ENCODE measurements at places on chromosomes 4 and X. TPM values are rescaled to one million over a fixed set of nuclear protein-coding genes. Genes with fewer than 3 reads are reported as not detected.

FAM236D gene
- polyA plus RNA-seq: not detected

FGF16 gene
- not detected for polyA plus RNA-seq

IL3RA gene
- polyA plus RNA-seq: not detected

NAT8L gene
- 0.02 TPM for polyA plus RNA-seq

GAGE12E gene
- polyA plus RNA-seq: not detected

TCEAL3 gene
- 60.8 TPM for polyA plus RNA-seq

SUPT20HL2 gene
- not detected for polyA plus RNA-seq

PDZD4 gene
- polyA plus RNA-seq: 0.03 TPM

WDFY3 gene
- 4.1 TPM for polyA plus RNA-seq

DNA sequence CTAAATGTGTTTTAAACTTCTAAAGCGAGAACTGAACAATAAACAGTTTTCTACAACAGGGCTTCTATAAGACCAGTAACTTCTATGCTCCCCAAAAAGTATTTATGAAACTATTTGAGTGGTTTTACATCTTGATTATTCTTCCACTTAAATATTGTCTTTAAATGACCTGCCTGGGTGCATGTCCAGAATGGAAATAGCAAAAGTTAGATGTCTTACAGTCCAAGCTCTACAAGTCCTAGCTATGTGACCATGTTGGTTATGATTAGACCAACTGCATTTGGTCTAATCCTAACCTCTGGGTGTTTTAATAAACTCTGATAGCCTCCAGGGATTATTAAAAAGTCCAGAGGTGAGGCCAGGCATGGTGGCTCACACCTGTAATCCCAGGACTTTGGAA is 79.0 kb upstream of the ATXN3L start:
- no peak for DNase-seq

DNA sequence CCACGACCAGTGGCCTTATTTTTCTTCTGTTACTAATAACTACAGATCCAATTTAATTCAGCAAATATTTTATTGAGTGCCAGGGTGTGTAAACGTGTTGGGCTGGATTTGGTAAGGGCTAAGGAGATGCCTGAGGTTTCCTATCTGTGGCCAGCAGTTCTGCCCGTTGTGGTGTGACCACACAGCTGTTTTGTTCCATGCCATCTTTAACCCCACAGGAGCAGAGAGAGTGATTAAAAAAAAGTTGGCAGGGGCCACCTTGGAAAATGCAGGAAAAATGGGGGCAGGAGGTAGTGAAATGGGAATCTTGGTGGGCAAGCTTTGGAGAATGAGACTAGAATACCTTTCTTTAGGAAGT is 1.1 kb downstream of the PLAC8 start:
- no peak for DNase-seq

- DNase-seq: no peak
Observed at GRCh38 chrX:14497184-14497666, 32.1 kb upstream of the GLRA2 start.

- no peak for DNase-seq
Observed at GRCh38 chr4:5719350-5720055, 8.5 kb downstream of the EVC start.

DNA sequence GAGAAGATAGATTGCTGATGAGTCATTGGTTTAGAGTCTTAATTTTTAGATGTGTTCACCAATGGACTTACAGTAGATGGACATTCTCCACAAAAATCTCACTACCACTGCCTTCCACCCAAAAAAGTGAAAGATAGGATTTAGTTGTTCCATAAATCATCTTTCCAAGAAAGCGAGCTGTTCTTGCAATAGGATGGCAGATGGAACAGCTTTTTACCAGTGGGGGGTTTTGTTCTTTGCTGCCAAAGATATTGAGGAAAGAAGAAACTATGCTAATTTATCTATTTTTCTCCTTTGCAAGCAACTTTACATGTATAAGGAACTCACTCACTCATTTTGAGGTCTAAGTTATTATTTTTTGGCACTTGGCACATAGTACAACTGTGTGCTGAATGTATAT is 109.5 kb downstream of the ADGRL3 start:
- DNase-seq: no peak

- no peak for DNase-seq
Observed at GRCh38 chr4:171242831-171243230, 570.4 kb upstream of the GALNTL6 start.

- DNase-seq: no peak
Observed at GRCh38 chr4:177855507-177856197, 413.4 kb upstream of the AGA start.

DNA sequence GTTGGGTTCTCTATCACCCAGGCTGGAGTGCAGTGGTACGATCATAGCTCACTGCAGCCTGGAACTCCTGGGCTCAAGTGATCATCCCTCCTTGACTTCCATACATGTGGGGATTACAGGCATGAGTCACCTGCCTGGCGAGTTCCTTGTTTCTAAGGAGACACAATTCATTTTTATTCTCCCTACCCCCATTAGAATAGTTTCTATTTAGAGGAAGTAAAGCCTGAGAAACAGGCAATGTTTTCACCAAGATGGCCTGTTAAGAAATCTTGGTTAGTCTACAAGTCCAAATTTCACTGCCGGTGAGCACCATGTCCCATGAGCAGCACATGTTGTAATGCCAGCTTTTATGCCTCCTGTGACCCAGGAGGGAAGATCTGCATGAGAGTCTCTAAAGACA is 5.7 kb downstream of the CYBB start:
- DNase-seq: peak; percentile 41

GRCh38 chr4:76732246-76732645 is 165.7 kb downstream of the SOWAHB start:
- no peak for DNase-seq

DNA sequence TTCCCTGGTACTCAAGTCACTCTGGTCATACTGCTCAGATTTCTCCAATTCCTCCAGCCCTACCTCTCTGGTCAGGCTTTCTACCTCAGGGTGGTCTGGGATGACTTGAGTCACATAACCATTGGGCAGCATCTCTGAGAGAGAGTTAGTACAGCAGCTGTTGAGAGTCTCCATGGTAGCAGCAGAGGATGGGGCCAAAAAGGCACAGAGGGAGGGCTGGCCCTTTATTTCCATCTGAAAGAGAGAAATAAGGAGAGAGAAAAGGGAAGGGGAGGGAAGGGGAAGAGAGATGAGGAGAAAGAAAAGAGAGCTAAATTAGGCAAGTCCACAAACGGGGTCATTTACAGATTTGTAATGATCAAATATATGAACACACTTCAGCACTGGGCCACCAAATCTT is 149.1 kb upstream of the ARHGEF9 start:
- DNase-seq: no peak

All from foreskin keratinocyte (primary cell).